Ecto neural progenitor cell (in vitro differentiated cells): ENCODE measurements at places on chromosomes 6 and 20.

GRCh38 chr6:27669295-27669623, 196.4 kb upstream of the ZNF184 start:
- DNase-seq, result no peak

DNA sequence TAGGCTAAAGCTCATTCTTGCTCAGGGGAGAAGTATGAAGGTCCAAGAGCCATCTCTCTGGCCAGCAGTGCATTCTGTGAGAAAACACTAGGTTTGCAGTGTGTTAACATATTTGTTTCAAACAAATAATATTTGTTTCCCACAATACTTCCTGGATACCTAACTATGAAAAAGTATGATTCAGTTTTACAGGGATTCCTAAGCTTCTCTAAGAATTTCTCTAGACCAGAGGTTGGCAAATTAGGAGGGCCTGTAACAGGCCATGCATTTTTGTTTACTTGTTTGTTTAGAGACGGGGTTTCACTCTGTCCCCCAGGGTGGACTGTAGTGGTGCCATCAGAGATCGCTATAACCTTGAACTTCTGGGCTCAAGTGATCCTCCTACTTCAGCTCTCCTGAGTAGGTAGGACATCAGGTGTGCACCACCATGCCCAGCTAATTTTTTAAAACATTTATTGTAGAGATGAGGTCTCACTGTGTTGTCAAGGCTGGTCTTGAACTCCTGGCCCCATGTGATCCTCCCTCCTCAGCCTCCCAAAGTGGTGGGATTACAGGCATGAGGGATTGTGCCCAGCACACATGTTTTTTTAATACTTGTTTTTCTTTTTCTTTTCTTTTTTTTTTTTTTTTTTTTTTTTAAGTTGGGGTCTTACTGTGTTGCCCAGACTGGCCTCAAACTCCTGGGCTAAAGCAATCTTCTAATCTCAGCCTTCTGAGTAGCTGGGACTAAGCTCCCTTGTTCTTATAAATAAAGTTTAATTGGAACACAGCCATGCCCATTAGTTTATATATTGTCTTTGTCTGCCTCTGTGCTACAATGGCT, 71.7 kb downstream of the ADGRG6 start:
- no peak for DNase-seq

GRCh38 chr6:44606504-44606903, 219.0 kb downstream of the CDC5L start:
- DNase-seq, result no peak

GRCh38 chr6:52499026-52499425, 77.8 kb downstream of the TRAM2 start:
- no peak for DNase-seq

- no peak for DNase-seq
These were observed 21.6 kb downstream of the STX7 start for GRCh38 chr6:132491303-132491702.

- DNase-seq, result no peak
These were observed 34.5 kb downstream of the MDGA1 start for GRCh38 chr6:37663019-37663810.

- DNase-seq, result no peak
These were observed 102.9 kb upstream of the KCNG1 start for GRCh38 chr20:51125780-51126179.

DNA sequence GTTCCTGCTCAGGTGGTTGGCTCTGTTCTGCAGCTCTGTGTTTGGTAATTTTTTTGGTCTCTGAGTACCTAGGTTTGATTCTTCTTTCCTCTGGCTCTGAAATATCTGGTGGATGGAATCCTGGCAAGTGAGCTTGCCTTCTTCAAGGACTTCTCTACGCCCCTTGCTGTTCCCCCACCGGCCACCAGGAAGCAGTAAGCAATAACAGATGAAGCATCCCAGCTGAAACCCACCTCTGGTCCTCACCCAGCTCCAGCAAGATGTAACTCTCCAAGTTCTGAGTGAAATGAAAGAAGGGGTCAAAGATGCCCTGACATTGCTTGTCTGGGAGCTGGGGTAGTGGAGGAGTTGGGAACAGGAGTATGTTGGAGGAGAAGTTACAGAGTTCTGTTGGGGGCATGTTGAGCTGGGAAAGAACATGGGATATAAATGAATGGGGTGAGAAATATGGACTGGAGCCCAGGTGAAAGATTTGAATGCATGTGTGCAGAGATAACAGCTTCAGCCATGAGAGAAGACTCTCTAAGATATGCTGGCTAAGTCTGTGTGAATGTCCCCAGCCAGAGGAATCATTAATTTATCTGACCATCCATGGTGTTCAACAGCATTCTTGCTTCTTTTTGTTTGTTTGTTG, 51.3 kb upstream of the GLP1R start:
- peak; percentile 59 for DNase-seq

GRCh38 chr6:75608956-75609533, 7.4 kb downstream of the SENP6 start:
- DNase-seq, result no peak

GRCh38 chr6:100257793-100258395, 206.8 kb downstream of the SIM1 start:
- DNase-seq, result no peak

DNA sequence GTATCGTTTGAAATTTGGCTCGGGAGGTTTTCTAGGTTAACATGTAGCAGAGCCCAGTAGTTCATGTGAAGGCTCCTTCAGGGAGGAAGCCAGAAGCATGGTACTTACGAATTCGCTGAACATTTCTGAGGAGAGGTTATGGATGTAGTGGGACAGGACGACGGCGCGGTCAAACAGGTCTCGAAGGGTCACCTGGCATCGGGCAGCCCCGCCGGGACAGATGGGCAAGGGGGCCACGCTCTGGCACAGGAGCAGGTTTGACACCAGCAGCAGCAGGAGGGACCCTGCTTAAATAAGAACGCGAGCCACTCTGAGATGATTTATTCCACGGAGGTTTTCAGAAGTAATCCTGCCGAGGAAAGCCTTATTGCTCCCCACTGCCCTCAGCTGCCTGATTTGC, 2.5 kb downstream of the PRL start:
- DNase-seq, result no peak

GRCh38 chr6:79687759-79688158, 56.6 kb downstream of the SH3BGRL2 start:
- DNase-seq, result no peak

DNA sequence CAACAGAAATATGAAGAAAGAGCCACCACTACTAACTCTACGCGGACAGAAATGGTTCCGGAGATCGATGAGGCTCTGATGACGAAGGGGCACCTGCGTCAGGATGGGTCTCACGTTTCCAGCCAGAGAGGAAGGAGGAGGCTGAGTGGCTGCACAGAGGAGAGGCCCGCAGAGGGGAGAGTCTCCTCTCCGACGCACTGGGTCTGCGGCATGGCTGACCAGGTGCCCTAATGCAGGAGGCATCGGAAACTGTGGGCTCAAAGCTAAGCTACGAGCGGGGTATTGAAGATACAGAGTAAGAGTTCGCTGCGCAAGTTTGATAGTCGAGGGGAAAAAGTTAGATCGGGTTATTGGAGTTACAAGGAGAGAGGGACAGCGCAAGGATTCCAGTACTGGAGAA, 69.9 kb downstream of the TTLL2 start:
- DNase-seq, result no peak
